ENCODE measurements at places on chromosomes 2 and 18. TPM values are rescaled to one million over a fixed set of nuclear protein-coding genes. Genes with fewer than 3 reads are reported as not detected.

GRCh38 chr2:171136024-171136423, 24.7 kb downstream of the TLK1 start:
- DNase-seq, result no peak

DNA sequence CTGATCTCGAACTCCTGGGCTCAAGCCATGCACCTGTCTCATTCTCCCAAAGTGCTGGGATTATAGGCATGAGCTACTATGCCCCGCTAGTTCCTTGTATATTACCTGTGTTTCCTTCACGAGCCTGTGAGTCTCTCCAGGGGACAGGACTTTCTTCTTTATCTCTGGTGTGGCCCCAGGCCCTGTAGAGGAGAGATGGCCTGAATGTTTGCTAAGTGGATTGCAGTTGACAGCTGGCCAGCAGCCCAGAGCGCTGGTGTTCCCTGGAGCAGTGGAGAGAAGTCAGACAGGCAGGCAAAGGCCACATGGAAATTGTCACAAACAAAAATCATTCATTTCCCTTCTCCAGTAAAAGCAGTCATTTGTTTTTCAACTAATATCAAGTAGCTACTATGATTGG, 17.9 kb downstream of the LPIN1 start:
- no peak for DNase-seq

NEU4 gene
- total RNA-seq, result not detected

DNA sequence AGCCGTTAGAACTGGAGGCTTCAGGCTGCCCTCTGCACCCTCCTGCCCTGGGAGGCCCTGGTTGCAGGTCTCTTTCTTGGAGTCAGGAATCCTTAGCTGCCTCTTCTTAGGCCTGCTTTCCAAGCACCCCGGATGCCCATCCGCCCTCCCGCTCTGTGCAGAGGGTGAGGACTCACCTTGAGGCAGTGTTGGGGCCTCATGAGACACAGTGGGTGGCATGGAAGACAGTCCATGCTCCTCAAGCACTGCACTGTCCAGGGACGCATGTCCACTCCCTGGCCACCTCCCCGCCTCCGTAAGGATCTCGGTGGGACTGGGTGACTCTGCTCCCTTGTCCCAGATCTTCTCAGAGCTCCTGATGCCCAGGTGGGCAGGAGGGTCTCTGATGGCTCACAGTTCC, 5.7 kb upstream of the TRAF3IP1 start:
- no peak for DNase-seq

TSPYL6 gene
- total RNA-seq, result not detected

- no peak for DNase-seq
These were observed 157.8 kb downstream of the ZNF804A start for GRCh38 chr2:184756161-184756560.

DNA sequence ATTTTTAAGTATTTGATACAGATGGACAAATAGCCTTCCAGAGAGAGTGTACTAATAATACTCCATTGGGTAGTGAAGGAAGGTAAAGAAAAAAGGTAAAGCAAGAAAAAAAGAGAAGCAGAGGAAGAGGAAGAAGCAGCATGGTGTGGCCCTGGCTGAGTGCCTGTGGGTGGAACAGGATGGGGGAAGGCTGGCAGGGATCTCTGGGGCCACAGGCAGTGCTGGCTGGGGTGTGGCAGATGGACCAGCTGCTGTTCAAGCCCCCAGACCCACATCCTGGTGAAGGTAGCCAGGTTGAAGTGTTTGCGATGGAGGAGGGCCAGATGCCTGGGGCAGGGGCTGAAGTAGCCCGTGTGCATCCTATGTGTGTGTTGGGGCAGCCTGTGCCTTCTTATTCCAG, 79.0 kb downstream of the DYSF start:
- DNase-seq, result no peak

SERPINB4 gene
- not detected for total RNA-seq

DNA sequence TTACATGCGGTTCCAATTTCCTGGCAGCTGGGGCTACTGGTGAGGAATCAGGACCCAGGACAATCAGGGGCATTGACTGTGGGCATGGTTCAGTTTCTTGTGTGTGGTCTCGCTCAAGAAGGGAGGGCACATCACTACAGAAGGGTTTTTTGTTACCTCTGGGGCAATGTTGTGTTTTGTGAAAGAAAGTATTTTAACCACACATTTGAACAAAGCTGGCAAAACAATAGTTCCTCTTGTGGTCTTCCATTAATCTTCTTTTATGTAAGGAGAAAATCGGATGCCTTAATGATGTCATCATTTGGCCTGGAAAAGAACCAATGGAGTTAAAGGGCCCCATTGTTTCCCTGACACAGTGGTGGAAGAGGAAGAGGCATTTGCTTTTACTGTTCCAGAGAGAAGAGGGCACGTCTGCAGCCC, 197.4 kb downstream of the SH3BP4 start:
- DNase-seq, result peak; percentile 10

FANCL gene
- 14.6 TPM for total RNA-seq

- DNase-seq, result no peak
These were observed 9.9 kb downstream of the MOB1A start for GRCh38 chr2:74168739-74169138.

EGR4 gene
- not detected for total RNA-seq

GRCh38 chr2:70785137-70785911, 5.1 kb downstream of the FIGLA start:
- no peak for DNase-seq

DNA sequence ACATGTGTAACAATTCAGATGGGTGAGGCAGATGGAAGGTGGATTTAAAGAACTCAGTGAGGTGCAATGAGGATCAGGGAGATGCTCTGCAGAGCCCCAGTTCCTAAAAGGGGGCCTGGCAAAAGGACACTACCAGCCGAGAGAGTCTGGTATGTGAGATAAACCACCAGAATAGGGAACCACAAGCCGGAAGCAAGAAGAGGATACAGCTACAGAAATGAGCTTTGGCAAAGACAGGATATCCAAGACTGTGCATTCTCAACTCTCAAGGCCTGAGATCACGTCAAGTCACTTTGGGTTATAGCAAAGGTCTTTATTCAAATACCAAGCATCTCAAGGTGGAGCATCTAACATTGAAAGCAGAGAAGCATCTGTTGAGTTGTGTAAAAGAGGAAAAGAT, 293.5 kb downstream of the ARHGAP15 start:
- DNase-seq, result no peak

- DNase-seq, result peak; percentile 38
These were observed 11.7 kb downstream of the PSTPIP2 start for GRCh38 chr18:46060359-46060841.

- no peak for DNase-seq
These were observed 34.8 kb downstream of the SDC1 start for GRCh38 chr2:20190170-20190569.

DNA sequence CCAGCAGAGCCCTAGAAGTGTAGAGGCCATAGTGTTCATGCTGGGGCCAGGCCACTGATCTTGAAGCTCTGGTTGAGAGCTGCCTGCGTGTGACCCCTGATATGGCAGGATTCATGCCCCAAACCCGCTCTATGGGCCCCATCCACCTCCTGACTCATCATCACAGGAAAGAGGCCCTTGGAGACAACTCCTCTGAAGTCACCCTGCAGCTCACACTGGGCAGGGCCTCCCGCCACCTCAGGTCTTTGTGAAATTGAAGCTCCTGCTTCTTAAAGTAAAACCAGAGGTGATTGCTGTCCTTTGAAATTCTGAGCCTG, 12.0 kb upstream of the TUBB6 start:
- DNase-seq, result no peak

ACMSD gene
- total RNA-seq, result not detected

DNA sequence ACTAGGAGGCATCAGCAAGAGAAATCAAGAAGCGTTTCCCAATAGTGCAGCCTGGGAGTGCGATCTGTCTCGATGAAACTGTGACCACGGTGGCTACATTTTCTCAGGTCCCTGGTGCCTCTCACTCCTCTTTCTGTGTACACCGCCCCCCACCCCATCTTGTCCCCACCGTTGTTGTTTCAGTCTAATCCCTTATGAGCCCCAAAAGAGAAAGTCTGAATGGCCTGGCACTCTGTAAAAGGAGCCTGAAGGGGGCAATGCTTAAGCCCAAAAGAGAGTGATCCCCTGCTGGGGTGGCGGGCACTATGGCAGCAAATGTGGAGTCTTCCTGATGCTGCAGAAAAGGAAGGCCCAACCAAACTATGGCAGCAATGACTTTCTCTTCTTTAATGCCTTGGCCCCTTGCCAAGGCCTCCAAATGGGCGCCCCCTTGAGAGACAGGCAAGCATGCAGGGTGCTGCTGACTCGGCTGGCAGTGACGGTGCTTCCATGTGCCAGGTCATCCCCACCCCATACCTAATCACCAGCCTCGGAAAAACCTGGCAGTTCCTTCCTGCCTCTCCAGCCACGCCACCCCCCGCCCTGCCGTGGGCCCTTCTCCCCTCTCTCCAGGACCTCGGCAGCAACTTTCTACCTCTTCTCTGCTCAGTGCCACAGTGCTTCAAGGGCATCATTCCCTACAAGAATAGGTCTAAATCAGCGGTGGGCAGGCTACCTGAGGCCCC, 123.0 kb downstream of the CYP26B1 start:
- peak; percentile 76 for DNase-seq

GRCh38 chr2:28377984-28378678, 14.5 kb upstream of the FOSL2 start:
- DNase-seq, result no peak

DNA sequence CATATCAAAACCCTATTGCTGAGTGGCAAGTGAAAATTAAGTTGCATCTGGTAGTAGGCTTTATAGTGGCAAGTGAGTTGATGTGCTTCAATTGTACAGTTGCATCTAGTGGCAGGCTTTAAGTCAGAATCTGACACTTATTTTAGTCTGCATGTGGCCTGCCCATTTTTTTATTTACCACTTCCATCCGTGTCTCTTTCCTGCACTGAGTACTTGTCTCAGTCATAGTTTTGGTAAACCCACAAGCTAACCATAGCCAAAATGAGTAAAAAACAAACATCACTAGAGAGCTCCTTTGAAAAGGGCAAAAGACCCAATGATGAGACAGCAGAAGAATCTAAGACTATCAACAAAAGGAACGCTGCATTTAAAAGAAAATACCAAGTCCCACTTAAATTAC, 96.0 kb upstream of the CRACDL start:
- DNase-seq, result no peak

- DNase-seq, result no peak
These were observed at the start of gene EDAR for GRCh38 chr2:108988796-108989713. TSS of gene EDAR (minus strand) at chr2:108989220. CDS start at chr2:108931014, 58,206 bp downstream.

DNA sequence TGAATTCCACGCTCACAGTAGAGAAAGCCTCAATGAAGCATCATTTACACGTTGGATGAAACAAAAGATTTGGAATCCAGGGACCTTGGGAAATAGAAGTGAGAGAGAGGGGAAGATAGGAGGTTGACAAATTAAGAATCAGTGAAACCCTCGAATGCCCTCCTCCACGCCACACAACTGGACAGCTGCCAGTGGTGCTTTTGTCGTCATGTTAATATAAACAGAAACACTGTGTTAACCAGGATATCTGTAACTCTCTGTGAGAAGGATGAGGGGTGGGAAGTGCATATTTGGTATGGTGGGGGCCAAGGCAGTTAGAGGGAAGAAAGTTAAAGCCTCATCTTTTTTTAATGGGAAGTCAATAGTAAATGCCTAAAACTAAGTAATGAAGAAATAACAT, 108.7 kb downstream of the GFPT1 start:
- DNase-seq, result no peak

DNAJC5G gene
- not detected for total RNA-seq

DNA sequence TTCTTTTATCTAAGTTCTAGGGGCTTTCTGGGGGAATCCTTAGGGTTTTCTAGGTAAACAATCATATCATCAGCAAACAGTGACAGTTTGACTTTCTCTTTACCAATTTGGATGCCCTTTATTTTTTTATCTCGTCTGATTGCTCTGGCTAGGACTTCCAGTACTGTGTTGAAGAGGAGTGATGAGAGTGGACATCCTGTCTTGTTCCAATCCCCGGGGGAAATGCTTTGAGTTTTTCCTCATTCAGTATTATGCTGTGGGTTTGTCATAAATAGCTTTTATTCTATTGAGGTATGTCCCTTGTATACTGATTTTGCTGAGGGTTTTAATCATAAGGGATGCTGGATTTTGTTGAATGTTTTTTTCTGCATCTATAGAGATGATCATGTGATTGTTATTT, 549.5 kb downstream of the EPHA4 start:
- DNase-seq, result no peak

DNA sequence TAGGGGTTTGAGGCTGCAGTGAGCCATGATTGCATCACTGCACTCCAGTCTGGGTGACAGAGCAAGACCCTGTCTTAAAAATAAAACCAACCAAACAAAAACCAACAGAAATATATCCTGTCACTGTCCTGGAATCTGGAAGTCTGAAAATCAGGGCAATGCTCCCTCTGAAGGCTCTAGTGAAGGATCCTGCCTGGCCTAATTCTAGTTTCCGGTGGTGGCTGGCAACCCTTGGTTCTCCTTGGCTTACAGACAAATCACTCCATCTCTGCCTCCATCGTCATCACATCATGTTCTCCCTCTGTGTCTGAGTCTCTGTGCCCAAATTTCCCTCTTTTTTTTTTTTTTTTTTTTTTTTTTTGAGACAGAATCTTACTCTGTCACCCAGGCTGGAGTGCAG, 15.9 kb upstream of the VPS4B start:
- no peak for DNase-seq

DNA sequence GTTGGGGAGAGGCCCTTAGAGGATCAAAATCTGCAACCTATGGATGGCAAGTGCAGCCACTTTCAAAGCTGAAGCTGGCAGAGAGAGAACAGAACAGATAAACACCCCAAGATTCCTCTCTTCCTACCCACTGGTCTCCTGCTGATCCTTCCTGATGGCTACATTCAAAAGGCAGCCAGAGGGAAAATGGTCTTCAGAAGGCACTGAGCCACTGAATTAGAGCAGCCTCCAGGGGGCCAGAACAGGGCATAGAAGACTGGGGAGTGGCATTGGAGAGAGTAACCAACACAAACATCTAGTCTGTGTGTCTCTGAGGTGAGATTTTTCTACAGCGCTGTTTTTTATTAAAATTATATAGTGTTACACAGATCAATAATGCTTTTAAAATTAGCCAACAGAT, 432.6 kb downstream of the PARD3B start:
- DNase-seq, result no peak

- no peak for DNase-seq
These were observed 136.1 kb upstream of the PID1 start for GRCh38 chr2:229407170-229407569.

GRCh38 chr18:35672897-35673296, 91.4 kb downstream of the GALNT1 start:
- no peak for DNase-seq

- DNase-seq, result no peak
These were observed 90.6 kb upstream of the WDR75 start for GRCh38 chr2:189350540-189351209.

DNA sequence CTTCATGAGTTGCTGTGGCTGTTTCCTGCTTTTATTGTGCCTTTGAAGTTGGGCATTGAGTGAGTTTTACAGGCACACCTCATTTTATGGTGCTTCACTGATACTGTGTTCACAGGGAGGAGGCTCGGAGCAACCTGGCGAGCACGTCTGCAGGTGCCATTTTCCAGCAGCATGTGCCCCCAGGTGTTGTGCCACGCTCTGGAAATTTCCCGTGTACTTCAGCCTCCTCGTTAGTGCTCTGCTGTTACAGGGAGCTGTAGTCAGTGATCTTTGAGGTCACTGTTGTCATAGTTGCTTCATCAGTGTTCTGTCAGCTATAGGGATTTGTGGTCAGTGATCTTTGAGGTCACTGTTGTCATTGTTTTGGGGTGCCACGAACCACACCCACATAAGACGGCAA, 20.1 kb downstream of the CTDP1 start:
- DNase-seq, result no peak

All from osteocyte (in vitro differentiated cells).